ENCODE measurements at places on chromosomes 16 and 17. TPM values are rescaled to one million over a fixed set of nuclear protein-coding genes. Genes with fewer than 3 reads are reported as not detected.

- no peak overlapping the region for H3K4me3 ChIP-seq
- H3K4me1 ChIP-seq: peaks cover 35% of the 10 kb centered on the region
- peak overlapping the region; percentile 33 for H3K27ac ChIP-seq
- H3K27me3 ChIP-seq: no peaks in the 10 kb centered on the region
- peak; percentile 83 for DNase-seq
- H3K36me3 ChIP-seq: peaks cover 58% of the 10 kb centered on the region
Observed at GRCh38 chr17:19384723-19385391, 2.1 kb downstream of the MFAP4 start.

- no peaks in the 10 kb centered on the region for H3K4me1 ChIP-seq
- no peak for DNase-seq
- H3K4me3 ChIP-seq: no peak overlapping the region
- peaks cover 25% of the 10 kb centered on the region for H3K27me3 ChIP-seq
- H3K36me3 ChIP-seq: no peaks in the 10 kb centered on the region
Observed at GRCh38 chr17:66925811-66926500, 38.6 kb upstream of the CACNG4 start.

- DNase-seq: no peak
- no peak overlapping the region for H3K4me3 ChIP-seq
- H3K36me3 ChIP-seq: no peaks in the 10 kb centered on the region
- H3K27me3 ChIP-seq: no peaks in the 10 kb centered on the region
- H3K27ac ChIP-seq: no peak overlapping the region
- no peaks in the 10 kb centered on the region for H3K4me1 ChIP-seq
Observed at GRCh38 chr16:77991701-77992100, 30.6 kb upstream of the CLEC3A start.

DNA sequence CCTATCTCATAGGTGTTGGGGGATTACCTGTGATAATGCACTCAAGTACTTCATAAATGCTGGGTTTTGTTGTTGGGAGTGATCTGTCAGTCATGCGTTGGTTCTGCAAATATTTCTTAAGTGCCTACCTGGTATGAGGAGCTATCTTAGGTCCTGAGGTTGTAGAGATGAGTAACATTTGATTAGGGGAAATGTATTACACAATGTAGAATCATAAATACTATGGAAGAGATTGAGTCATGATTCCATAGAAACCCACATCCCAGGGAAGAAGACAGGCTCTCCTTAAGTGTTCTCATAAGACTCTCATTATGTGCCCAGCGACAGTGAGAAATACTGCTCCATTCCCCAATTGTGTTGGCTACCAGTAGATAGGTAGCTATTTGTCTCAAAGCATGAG is 240.1 kb downstream of the FTO start:
- no peak overlapping the region for H3K27ac ChIP-seq
- H3K36me3 ChIP-seq: no peaks in the 10 kb centered on the region
- no peak for DNase-seq
- no peaks in the 10 kb centered on the region for H3K4me1 ChIP-seq

- H3K4me1 ChIP-seq: peaks cover 7% of the 10 kb centered on the region
- H3K27me3 ChIP-seq: no peaks in the 10 kb centered on the region
- H3K36me3 ChIP-seq: peaks cover 10% of the 10 kb centered on the region
- no peak overlapping the region for H3K4me3 ChIP-seq
- DNase-seq: no peak
- H3K27ac ChIP-seq: no peak overlapping the region
Observed at GRCh38 chr17:75509528-75510258, 5.6 kb downstream of the CASKIN2 start.

DNA sequence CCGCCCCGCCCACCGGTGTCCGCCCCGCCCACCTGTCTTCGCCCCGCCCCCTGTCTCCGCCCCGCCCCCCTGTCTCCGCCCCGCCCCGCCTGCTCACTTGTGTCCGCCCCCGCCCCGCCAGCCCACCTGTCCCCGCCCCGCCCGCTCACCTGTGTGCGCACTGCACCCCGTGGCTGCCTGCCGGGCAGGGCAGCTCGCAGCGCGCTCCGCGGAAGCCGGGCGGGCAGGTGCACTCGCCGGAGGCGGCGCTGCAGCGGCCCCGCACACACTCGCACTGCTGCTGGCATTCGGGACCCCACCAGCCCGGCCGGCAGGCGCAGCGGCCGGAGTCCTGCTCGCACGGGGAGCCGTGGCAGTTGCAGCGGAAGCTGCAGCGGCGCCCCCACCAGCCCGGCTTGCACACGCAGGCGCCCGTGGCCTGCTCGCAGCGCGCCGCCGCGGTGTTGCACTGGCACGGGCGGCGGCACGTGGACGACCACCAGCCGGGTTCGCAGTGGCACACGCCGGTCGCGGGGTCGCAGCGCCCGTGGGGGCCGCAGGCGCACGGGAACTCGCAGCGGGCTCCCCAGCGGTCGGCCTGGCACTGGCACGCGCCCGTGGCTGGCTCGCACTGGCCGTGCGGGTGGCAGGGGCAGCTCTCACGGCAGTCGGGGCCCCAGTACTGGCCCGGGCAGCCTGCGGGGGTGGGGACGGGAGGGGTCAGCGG is 2.1 kb downstream of the SCARF1 start:
- H3K27ac ChIP-seq: peak overlapping the region; percentile 58
- H3K36me3 ChIP-seq: no peaks in the 10 kb centered on the region
- peak overlapping the region; percentile 68 for H3K4me3 ChIP-seq
- no peaks in the 10 kb centered on the region for H3K27me3 ChIP-seq
- H3K4me1 ChIP-seq: peaks cover 11% of the 10 kb centered on the region

- H3K36me3 ChIP-seq: no peaks in the 10 kb centered on the region
- no peak overlapping the region for H3K4me3 ChIP-seq
- no peaks in the 10 kb centered on the region for H3K4me1 ChIP-seq
- H3K27me3 ChIP-seq: peaks cover 12% of the 10 kb centered on the region
- no peak for DNase-seq
- no peak overlapping the region for H3K27ac ChIP-seq
Observed at GRCh38 chr16:31423241-31423640, 4.9 kb downstream of the COX6A2 start.

ABCC11 gene
- under 0.01 TPM for total RNA-seq

GRCh38 chr16:8655184-8655717 is 19.2 kb upstream of the ABAT start:
- no peaks in the 10 kb centered on the region for H3K4me1 ChIP-seq
- DNase-seq: no peak
- H3K27me3 ChIP-seq: no peaks in the 10 kb centered on the region
- H3K27ac ChIP-seq: no peak overlapping the region

- no peak overlapping the region for H3K27ac ChIP-seq
- no peak overlapping the region for H3K4me3 ChIP-seq
- H3K4me1 ChIP-seq: peaks cover 2% of the 10 kb centered on the region
- H3K27me3 ChIP-seq: no peaks in the 10 kb centered on the region
- DNase-seq: no peak
Observed at GRCh38 chr17:54980375-54980774, 11.8 kb downstream of the STXBP4 start.

GRCh38 chr17:396788-397187 is 44.2 kb upstream of the RPH3AL start:
- no peaks in the 10 kb centered on the region for H3K36me3 ChIP-seq
- no peak for DNase-seq
- H3K4me1 ChIP-seq: no peaks in the 10 kb centered on the region

GRCh38 chr16:83706394-83706793 is 101.4 kb upstream of the HSBP1 start:
- no peak for DNase-seq
- no peaks in the 10 kb centered on the region for H3K27me3 ChIP-seq
